ENCODE measurements at places on chromosomes 2 and 18.
A peak's percentile ranks its signal among the peaks of the same experiment; 100 is the strongest.

GRCh38 chr18:78090584-78090983, 840.9 kb downstream of the GALR1 start:
- no peak for DNase-seq

- no peak for DNase-seq
These were observed 15.0 kb upstream of the CTDP1 start for GRCh38 chr18:79664525-79665125.

DNA sequence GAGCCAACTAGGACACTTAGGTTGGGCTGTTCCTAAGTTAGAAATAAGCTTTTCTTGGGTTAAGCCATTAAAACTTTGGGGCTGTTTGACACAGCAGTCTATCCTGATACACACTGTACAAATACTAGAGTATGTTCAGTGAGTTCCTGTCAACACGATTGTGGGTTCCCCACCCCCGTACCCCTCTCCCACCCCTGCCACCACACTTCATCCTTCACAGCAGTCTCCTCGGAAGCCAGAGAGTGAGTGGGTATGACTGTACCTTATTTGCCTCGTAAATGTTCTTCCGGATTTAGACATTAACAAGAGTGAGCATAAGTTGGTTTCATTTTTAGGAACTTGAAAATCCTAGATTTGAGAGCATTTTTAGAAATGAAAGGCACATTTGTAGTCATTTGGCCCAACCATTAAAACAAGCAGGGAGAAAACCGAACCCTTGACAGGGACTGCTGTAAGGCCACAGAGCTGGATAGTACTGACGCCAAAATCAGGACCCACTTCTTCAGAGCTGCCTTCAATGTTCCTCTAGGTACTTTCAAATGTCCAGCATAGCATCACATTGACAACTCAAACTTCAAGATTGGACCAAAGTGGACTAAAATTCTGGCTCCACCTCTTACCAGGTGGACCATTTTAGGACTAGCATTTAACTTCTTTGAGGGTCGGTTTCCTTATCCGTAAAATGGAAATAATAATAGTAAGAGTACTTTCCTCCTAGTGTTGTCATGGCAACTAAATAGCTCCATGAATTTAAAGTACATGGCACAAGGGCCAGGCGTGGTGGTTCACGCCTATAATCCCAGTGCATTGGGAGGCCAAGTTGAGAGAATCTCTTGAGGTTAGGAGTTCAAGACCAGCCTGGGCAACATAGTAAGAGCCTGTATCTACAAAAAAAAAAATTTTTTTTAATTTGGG, 166.3 kb upstream of the SERTAD2 start:
- DNase-seq = peak; percentile 91

GRCh38 chr2:3956892-3957291, 253.5 kb downstream of the DCDC2C start:
- no peak for DNase-seq

DNA sequence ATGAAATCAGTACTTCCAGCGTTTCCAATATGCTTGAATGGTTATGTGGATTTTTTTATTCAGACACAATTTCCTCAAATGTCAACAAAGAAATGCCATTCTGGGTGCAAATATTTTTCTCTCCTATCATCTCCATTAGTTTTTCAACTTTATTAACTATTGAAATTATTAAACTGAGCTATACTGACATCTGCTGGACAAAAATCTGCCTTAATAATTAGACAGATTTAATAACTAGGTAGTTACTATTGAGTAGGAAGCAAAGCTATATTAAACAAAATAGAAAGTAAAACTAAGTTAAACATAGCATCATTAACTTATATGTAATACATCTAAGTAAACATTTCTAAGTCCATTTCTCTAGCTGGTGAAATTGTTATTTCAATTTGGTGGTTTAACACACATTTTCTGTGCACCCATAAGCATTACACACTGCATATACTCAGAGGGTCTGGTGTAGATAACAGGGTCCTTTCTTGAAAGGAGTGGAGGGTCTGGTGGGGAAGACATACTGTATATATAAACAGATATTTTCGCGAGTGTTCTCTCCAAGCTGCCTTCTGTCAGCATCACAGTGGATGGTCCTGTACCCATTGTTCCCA, 77.0 kb downstream of the LANCL1 start:
- DNase-seq = peak; percentile 76

DNA sequence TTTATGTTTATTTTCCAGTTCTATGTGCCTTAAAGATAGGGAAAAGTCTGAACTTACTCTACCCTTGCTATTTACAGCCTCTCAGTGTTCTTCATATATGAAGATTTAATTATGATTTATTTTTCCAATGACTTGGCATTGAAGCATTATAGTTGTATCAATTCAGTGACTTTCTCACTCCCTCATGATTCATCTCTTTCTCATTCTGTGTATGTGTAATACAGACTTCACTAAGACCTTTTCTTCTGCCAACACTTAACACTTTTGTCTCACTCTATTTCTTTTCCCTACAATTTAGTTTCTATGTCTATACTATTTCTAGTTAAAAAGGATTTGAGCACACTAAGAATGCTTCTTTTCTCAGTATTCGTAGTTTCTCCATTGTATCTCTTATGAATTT, 1470.3 kb upstream of the ACVR2A start:
- DNase-seq = no peak

- DNase-seq = no peak
These were observed 120.4 kb downstream of the LIPG start for GRCh38 chr18:49682173-49682802.

DNA sequence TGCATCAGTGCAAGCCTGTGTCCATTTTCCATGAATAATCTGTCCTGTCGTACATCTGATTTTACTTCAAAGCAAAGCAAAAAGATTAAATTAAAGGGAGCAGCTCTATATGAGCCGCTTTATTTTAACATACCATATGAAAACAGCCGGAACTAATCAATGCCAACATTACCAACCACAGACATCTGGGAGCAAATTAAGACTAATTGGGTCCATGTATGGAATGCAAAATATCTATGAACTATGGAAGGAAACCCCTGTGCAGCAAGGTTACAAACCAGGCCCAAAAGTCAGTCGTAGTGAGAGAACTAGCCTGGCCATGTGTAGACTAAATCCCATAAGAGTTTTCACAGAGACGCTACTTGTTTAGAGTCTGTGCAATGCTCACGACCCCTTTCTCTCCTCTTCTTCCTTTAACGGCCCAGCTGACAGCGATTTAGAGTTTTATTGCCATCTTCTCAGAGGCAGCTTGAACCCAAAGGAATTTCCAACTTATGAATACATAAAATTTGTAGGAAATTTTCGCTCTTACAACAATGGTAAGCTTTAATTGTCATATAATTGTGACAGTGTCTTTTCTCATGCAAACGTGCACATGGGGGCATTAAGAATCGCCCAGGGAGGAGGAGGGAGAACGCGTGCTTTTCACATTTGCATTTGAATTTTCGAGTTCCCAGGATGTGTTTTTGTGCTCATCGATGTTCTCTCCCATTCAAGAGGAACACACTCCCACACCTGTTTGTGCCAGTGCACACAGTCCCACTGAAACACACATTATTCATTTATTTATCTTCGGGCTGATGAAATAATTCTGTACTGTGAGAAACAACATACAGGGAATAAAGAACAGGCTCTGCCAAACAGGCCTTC, 52.9 kb upstream of the RPL31 start:
- no peak for DNase-seq

- DNase-seq = no peak
These were observed 359.6 kb upstream of the MC4R start for GRCh38 chr18:60732143-60732542.
